ENCODE measurements at places on chromosomes 5 and 9.
A peak's percentile ranks its signal among the peaks of the same experiment; 100 is the strongest.

GRCh38 chr9:93730217-93730616 is 153.8 kb downstream of the PHF2 start:
- DNase-seq: no peak

GRCh38 chr9:6036391-6036790 is 21.0 kb upstream of the RANBP6 start:
- no peak for DNase-seq

- no peak for DNase-seq
These were observed 12.0 kb upstream of the FAM81B start for GRCh38 chr5:95379133-95379532.

- no peak for DNase-seq
These were observed 668.4 kb upstream of the FAM174A start for GRCh38 chr5:99866740-99867139.

- no peak for DNase-seq
These were observed 148.4 kb upstream of the PAPPA start for GRCh38 chr9:116005205-116005604.

- no peak for DNase-seq
These were observed 309.6 kb downstream of the EPB41L4A start for GRCh38 chr5:112109331-112110007.

DNA sequence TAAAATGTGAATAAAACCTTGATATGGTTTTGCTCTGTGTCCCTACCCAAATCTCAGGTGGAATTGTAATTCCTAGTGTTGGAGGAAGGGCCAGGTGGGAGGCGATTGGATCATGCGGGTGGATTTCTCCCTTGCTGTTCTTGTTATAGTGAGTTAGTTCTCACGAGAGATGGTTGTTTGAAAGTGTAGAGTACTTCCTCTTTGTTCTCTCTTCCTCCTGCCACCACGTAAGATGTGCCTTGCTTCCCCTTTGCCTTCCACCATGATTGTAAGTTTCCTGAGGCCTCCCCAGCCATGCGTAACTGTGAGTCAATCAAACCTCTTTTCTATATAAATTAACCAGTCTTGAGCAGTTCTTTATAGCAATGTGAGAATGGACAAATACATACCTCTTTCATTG is 34.9 kb downstream of the TARS1 start:
- no peak for DNase-seq

DNA sequence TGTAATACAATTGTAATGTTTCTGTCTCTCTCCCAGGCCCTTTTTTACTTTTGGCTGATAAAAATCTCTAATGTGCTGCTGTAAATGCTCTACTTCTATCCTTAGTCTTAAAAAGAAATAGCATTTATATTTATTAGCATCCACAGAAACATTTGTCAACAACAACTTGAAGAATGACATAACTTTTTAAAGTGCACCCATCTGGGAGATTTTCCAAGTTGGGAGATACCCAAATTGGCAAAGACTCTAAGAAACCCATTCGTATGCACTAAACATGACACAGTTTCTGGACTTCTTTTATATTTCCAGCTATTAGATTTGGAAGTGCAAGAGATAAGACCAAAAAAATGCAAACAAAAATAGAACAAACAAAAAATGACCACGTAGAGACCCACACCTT is 2287.4 kb upstream of the WWC1 start:
- DNase-seq: no peak

DNA sequence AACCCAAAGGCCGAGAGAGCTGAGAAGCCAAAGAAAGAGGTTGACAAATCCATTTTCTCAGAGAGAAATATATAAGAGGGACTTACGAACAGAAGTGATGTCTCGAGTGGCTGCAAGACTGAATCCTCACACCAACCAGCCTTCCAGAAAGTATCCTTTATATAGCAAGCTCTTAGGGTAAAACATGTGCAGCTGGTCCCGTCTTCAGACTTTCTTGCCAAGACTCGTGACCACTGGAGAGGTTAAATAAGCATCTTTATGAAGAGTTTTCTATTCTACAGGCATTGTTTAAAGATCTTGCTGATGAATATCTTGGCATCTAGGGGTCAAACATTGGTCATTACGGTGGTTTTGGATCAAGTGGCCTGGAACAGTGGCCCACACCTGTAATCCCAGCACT is 16.9 kb upstream of the SLC22A4 start:
- no peak for DNase-seq

GRCh38 chr5:169153405-169153804 is 147.5 kb downstream of the SLIT3 start:
- DNase-seq: no peak

DNA sequence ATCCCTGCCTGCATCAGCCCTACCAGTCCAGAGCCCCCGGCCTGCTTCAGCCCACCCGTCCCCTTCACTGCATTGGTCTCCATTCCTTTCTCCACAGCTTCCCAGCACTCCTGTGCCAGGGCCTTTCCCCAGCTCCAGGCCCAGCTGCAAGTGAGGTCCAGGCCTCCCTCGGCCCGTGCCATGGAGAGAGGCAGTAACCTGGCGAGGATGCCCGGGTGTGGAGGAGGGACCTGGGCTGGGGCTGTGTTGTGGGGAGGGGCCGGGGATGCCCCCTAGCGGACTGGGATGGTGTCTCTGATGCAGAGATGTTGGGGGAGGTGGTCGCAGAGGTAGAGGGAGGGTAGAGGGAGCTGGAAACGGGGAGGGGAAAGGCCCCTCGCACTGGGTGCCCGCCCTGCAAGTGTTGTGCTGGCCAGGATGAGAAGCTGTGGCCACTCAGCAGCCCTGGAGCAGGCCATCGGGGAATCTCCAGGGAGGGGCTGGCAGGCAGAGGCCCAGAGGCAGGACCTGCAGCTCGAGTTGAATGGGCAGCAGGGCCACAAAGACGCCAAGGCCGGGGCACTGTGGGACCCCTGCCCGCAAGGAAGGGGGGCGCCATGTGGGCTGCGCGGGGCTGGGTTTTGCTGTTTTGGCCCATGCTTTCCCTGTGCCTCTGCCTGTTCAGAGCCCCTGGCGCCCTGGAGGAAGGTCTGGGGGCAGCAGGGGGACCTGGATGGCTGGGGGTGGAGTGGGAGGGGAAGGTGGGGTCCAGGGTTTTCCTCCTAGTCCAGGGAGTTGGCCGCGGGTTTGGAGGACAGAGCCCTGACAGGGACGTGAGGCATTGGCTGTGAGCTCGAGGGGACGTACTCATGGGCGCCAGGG is 26.0 kb upstream of the NKD2 start:
- no peak for DNase-seq

GRCh38 chr5:139439013-139439903 is at the start of gene DNAJC18:
DNAJC18 (minus strand) TSS chr5:139439525; CDS start chr5:139439445, 80 bp downstream.
- peak; percentile 90 for DNase-seq

DNA sequence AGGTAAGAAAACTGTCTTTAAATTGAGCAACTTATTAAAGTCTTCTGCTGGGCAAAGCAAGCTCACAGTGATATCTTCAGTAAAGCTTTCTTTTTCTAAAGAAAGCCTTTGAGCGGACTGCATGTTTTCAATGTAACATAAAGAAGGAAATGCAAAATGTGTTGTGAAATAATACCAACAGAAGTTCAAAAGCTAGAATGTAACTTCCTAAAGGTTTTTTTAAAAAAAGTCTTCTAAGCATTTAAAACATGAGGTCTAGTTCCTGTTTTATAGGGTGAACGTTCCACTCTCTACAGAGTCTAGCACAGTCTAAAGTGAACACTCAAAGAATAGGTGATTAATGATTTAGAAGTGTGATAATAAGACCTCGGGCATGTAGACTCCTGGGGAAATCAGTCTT is 62.9 kb downstream of the DENND1A start:
- no peak for DNase-seq

DNA sequence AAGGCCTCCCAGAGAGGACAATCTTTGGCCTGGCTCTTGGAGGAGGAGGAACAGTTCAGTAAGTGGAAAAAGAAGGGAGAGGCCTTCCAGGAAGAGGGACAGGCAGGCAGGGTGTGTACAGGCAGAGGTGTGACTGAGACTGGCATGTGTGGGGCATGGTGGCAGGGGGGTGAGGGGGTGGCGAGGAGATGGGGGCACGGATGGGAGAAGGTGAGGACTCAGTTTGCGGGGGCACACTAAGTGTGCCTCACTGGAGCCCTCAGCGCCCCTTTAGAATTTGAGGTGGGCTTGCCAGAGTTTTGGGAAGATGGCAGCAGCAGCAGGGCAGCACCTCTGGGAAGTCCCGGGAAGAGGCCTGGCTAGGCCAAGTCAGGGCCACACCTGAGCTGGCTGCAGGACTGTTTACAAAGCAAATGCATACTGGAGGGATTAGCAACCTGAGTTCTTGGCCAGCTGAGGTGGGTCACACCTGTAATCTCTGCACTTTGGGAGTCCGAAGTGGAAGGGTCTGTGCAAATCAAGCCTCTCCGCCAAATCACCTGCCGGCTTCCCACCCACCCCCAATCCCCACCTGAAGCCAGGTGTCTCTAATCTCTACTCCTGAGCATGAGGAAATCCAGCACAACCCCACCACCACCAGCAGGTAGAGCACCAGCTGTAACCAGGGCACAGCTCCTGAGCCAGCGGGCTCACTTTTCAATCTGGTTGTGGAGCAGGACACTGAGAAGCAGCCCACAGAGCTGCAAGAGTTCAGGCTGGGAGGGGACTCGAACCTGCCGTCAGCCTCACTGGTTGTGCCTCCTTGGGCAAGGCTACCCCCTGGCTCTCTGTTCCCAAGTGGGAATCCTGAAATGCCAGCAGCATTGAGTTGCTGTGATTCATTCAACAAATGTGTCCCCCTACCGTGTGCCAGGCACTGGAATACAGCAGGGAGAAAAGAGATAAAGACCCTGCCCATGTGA is 10.2 kb upstream of the GABRP start:
- no peak for DNase-seq

GRCh38 chr5:91849069-91849468 is 466.0 kb upstream of the ARRDC3 start:
- DNase-seq: no peak

- no peak for DNase-seq
These were observed 3.6 kb downstream of the AK1 start for GRCh38 chr9:127873886-127874285.

GRCh38 chr9:126833710-126834345 is 26.6 kb upstream of the ZBTB34 start:
- no peak for DNase-seq
